ENCODE measurements at places on chromosomes 16 and 17.

GRCh38 chr17:16639438-16639837, 14.2 kb downstream of the ZNF624 start:
- DNase-seq = no peak

- no peak for DNase-seq
These were observed 9.1 kb upstream of the CRISPLD2 start for GRCh38 chr16:84810518-84811273.

DNA sequence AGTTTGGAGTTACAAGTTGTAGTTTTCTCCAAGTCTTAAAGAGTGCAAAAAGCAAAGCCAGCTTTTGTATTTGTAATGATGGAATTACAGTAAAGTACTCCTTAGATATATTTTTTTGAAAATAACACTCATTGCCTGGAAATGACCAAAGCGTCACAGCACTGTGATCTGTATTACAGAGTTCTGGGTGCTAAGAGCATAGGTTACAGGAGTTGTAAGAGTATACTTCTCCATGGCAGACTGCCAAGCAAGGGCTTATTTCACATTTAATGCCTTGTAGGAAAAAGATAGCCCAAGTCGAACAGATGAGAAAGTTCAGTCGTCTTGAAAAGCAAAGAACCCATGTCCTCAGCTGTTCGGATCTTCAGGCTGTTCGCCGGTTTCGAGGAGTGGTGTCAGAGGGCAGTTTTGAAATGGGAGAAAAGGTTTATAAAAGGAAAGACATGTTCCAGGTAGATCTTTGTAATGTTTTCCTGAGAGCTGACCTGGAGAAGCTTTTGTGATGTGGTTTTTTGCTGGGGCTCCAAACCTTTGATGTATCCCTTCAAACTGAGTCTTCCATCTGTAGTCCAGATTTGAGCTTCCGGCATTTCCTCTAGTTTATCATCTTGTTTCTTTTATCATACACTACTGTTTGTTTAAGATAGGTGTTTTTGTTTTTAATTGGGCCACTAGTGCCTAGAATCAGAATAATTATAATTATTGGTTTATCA, 41.3 kb downstream of the ERCC4 start:
- DNase-seq = no peak

GRCh38 chr17:64259426-64259825, 3.6 kb downstream of the TEX2 start:
- DNase-seq = no peak

- DNase-seq = no peak
These were observed 49.2 kb upstream of the ITGA2B start for GRCh38 chr17:44438636-44439035.

DNA sequence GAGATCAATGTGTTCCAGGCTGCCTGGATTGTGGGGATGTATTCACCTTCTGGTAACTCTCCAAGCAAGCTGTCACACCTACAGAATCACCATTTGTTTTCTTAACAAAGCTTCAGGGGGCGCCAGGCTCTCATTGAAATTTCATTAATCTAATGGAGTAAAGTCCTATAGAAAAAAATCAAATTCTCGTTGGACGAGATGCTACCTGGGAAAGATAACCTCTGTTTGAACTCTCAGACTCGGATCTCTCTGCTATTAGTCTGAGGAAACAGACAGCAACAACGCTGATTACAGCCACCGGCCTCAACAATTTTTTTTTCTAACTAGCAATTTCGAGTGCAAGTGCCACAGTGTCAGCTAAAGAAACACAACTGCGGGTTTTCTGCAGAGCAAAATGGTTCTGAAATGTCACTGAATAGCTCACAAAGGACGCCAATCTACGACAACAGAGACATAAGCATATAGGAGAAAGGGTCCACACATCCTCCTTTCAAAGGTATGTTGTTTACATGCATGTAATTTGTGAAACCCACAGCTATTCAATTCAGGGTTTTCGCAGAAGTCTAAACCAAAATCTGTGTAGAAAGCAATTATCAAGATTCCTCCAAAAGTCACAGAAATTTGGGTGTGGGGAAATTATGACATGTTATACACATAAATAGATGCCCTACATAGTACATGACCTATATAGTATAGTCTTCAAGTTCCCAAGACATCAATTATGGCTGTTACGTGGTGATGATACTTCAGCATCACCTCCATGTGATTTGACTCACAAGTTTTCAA, 135.8 kb downstream of the SKAP1 start:
- no peak for DNase-seq

DNA sequence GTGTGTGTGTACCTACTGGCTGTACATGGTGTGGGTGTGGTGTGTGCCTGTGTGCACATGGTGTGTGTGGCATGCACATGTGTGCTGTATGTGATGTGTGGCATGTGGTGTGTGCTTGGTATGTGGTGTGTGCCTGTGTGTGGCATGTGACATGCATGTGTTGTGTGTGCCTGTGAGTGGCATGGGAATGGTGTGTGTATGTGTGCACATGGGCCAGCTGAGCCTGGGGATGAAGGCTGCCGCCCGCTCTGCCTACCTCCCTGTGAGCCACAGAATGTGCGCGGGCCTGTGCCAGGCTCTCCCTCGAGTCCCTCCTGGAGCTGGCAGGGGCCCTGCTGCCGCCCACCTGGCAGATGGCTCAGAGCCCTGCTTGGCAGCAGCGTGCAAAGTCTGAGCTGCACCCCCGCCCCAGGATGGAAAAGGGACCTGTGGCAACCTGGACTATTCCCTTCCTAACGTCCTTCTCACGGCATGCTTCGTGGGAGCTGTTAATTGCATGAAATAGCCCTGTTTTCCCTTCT, 9.3 kb downstream of the PRSS27 start:
- no peak for DNase-seq

DNA sequence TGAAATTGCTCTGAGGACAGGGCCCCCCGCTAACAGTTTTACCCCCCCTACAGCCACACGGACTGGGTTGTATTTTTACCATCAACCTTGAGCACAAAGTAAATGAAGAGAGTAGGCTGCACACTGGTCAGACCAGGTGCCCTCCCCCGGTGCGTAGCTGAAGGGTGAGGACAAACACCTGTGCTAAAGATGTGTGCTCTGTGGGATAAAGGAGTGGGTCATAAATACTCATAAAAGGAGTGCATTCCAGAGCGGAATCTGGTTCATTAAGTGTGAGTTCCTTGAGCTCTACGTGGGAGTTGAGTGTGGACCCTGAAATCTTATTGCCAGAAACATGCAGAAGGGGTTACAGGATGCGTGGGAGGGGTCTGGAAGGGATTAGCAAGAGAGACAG, 217.0 kb downstream of the CCDC182 start:
- no peak for DNase-seq

DNA sequence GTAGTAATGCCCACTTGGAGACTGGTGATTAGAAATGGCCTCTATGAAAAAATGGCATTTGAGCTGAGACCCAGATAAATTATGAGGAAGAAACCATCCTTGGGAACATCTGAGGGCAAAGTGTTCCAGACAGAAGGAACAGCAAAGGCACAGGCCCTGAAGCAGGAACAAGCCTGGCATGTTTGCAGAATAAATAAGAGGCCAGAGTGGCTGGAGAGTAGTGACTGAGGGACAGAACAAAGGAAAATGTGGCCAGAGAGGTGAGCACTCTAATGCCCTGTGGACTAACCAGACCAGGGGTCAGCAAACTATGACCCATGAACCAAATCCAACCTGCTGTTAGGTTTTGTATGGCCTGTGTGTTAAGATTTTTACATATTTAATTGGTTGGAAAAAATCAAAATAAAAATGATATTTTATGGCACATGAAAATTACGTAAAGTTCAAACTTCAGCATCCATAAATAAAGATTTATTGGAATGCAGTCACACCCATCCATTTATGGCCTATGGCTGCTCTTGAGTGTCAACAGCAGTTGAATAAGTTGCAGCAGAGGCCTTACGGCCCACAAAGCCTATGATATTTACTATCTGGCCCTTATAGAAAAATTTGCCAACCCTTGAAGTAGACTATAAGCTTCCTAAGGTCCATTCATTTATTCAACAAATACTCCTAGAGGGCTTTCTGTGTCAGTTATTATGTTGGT, 210.0 kb upstream of the TOX3 start:
- no peak for DNase-seq

GRCh38 chr16:2663553-2664546, 18.5 kb upstream of the KCTD5 start:
- no peak for DNase-seq

- DNase-seq = no peak
These were observed 327.3 kb upstream of the CDH8 start for GRCh38 chr16:62363501-62363900.

DNA sequence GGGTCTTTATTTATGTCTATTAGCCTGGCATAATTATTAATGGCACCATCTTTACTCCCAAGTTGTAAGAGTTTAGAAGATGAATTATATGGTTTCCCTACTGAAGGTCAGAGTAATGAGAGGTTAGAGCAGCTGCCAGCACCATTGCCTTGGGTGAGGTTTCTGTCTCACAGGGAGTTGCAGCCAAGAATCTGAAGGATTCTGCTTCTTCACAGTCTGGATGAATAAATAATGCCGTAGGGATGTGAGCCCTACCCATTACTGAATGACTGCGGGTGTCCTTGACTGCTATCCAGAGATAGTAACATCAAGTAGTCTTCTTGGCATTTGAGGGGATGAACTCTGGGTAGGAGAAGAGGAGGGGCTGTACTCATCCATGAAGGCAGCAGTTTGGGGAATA, 52.8 kb upstream of the SMIM36 start:
- no peak for DNase-seq

GRCh38 chr17:8012996-8013640, 10.7 kb downstream of the GUCY2D start:
- no peak for DNase-seq

Data from esophagus squamous epithelium (tissue), 5 donors.